ENCODE measurements at places on chromosomes 5 and 9. TPM values are rescaled to one million over a fixed set of nuclear protein-coding genes. Genes with fewer than 3 reads are reported as not detected.

Gene KIF24
- total RNA-seq = 0.25 TPM

Gene TCF7
- total RNA-seq = 234 TPM

Gene TRAPPC13
- 17.7 TPM for total RNA-seq

Gene DBH
- total RNA-seq = 0.12 TPM

Gene RGMB
- total RNA-seq = 27.9 TPM

Gene FAM81B
- total RNA-seq = 0.94 TPM

Gene CCDC127
- 4.0 TPM for total RNA-seq

DNA sequence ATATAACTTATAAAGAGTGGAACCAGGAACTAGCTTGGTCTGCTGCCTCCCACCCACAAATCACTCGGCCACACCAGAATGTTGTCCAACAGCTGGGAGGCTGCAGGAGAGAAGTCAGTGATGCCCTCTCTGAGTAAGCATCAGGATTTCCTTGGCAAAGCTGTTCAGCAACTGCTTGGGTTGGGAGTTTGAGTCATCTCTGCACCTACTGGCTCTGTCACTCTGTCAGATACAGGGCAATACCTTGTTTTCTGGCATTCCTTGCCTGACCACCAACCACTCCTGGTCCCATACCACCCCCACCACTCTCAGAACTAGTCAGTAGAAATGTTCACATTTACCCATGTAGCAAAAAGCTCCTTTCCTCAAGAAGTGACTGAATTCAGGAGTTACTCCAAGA, 36.8 kb upstream of the GCNT4 start:
- no peak for DNase-seq

DNA sequence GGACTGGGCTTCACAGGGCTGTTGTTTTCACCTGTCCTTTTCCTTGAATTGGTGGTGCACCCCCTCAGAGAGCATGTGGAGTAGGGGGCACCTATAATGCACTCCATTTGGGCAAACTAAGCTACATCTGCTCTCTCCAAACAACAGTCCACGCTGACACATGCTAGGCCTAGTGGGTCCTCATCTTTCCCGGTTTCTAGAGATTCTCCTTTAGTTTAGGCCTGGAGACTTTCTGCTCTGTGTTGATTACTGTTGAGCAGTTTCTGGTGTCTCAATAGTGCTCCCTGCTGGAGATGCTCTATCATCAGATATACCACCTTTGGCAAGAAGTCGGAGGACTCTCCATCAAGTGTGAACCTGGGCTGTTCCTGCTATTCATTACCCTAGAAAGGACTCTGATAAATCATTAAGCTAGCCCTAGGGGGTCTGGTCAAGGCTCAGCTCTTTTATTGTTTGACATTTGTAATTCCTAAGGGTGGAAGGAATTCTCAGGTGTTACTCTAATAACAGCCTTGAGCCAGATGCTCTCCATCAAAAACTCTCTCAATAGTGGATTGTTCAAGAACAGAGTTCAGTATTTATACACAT, 64.0 kb upstream of the FYB1 start:
- DNase-seq = peak; percentile 85

- DNase-seq = no peak
Observed at GRCh38 chr9:35675204-35675603, 1.5 kb downstream of the CA9 start.

DNA sequence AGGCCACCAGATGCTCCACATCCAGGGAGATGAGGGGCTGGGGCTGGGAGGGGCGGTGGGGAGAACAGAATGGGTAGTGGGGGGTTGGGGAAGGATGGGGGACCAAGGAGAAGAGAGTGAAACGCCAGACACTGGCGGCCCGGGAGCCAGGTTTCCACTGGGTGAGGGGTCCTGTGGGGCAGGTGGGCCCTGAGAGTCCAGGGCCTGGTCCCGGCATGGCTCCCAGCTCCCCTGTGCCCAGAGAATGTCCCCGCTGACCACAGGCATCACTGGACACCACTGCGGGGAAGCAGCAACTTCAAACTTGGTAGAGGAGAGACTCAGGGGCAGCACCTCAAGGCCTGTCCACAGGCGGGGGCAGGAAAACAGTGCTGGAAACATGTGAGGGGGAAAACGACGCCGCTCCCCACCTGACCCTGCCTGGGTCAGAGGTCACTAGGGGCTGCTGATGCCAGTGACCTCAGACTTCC, 13.2 kb downstream of the NINJ1 start:
- no peak for DNase-seq

DNA sequence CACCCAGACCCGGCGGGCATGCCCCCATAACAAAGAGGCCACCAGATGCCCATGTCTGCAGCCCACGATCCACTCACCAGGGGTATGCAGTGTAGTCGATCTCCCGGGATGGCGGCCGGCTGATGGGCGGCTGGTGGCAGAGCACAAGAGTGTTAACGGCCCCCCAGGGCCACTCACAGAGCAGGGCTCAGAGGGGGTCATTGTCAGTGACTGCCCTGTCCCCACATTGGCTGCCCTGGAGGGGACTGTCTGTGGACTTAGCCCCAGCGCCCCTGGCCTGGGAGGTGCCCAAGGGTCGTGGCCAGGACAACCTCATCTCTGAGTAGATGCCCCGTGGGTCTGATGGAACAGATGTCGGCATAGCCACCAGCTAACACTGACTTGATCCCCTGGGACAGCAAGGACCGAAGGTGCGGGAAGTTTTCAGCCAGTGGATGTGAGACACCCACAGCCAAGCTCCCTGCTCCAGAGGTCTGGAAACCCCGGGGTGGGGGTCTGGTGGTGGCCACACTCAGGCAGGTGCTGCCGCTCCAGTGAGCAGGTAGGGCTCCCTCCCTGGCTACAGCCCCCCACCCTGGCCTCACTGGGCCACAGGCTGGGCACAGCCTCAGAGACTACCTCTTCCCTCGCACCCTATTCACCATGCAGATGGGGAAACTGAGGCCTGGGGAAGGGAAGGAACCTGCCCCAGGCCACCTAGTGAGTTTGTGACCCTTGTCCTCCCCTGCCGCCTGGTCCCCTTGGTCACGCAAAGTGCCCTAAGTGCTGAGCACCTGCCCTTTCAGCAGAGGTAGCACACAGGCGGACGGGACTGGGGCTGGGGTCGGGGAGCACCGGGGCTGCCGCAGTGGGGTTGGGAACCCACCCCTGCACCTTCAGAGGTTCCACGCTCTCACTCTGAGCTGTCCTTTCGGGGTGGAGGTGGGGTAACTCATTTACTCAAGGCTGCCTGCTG, 38.1 kb upstream of the SARDH start:
- no peak for DNase-seq

GRCh38 chr5:111563031-111563822, 50.9 kb upstream of the STARD4 start:
- no peak for DNase-seq

GRCh38 chr9:37100327-37100726, 20.0 kb upstream of the ZCCHC7 start:
- DNase-seq = no peak

- DNase-seq = peak; percentile 4
Observed at GRCh38 chr5:150129813-150130492, 25.7 kb downstream of the PDGFRB start.

DNA sequence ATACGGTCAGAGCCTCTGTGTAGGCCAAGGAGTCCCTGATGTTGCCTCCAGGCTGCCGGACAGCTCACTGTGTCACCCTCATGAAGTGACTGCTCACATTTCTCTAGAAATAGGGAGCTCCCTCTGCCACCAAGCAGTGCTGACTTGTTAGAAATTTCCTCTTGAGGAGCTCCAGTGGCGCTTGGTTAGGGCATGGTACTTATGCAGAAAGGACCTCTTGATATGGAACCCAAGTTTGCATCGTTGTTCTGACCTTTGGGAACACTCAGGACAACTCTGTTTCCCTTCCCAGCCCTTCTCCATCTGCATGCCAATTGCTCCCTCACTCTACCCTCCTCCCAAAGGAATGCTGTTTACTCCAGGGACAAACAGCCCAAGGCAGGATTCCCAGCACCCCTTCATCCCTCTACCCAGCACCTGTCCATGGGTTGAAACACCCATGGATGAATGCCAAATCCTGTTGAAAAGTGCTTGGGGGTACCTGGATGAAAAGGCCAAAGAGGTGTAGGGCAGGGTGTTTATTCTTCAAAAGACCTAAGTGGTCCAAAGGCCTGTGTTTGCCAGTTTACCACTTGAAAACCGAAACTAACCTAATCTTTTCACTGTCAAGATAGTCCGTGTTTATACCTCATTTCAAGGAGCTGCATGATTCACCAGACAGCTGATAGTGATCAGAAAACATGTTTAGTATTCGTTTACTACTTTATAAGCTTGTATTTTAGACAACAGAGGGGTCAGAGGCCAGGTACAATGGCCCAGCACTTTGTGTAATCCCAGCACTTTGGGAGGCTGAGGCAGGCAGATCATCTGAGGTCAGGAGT, 51.1 kb downstream of the KLF4 start:
- DNase-seq = no peak

DNA sequence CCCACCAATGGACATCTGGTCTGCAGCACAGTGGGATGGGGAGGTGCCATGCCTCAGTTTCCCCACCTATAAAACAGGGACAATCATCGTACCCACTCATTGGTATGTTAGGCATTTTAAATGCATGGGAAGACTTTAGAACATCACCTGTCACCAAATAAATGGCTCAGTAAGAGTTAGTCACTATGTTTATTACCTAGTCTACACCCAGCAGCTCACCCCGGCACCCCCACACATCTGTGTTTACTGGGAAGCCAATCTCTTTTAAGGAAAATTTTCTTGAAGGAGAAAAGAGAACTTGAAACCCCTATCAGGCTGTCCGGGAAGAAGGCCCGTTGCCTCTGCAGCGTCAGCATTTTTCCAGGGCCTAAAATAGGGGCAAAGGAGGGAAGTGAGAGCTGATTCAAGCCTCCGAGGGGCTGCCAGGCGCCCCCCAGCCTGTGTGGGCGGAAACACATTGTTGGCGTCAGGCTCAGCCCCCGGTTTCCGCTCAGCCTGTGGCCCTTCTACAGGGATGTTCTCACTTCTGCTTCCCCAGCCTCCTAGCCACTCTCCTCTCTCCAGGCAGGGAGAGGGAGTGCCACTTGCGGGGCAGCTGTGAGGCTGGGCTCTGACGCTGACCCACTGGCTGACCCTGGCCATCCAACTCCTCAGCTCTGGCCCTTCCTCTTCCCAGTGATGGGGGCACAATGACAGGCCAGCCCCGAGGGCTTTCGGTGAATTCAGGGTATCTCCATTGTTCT, 4.6 kb downstream of the CSF1R start:
- no peak for DNase-seq

DNA sequence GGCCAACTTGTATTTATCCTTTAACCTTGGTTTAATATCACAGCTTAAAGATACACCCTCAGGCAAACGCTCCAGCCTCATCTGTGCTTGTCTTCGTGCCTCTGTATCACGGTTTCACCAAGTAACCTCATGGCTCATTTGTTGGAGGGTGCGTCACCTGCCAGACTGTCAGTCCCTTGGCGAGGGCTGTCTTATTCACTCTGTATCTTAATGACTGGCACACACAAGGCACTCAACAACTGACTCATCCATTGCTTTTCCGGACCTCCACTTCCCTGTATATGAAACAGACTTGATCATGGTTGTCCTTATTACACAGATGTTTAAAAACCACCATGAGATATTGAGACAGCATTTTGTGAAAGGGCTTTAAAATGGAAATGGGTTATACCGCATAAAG, 28.0 kb downstream of the LCP2 start:
- peak; percentile 70 for DNase-seq

GRCh38 chr9:110807956-110808598, 139.5 kb downstream of the MUSK start:
- DNase-seq = no peak

DNA sequence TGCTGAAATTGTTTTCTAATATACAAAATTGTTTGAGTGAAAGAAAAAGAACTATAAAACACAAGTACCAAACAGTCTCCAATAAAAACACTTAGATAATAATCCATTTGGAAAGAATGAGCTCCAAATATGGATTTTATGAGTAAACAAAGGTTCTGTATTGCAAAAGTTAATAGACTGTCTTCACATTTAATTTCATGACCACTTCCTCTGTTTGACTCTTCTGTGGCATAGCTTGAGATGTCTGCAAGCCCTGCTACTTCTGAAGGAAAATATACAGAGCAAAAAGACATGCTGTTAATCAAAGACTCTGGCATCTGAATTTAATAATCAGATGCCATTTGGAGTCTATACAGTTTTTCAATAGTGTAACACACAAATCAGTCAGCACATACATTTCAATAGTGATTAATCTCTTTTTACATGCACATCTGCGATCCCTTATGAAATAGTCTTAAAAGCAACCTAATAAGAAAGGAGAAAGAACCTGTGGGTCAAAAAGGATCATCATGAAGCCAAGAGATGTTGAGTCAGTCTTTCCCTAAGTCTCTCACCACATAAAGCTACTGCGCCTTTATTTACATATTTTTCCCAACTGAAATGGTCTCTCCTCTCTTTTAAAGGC, 165.4 kb upstream of the LHFPL2 start:
- DNase-seq = no peak

- no peak for DNase-seq
Observed at GRCh38 chr9:13809401-13809800, 504.5 kb downstream of the NFIB start.
